ENCODE measurements at places on chromosomes 12 and 14. TPM values are rescaled to one million over a fixed set of nuclear protein-coding genes. Genes with fewer than 3 reads are reported as not detected.

GRCh38 chr12:89709995-89710872, 1.6 kb upstream of the ATP2B1 start:
- peak; percentile 75 for DNase-seq

GRCh38 chr12:41032386-41032785, 155.7 kb upstream of the PDZRN4 start:
- no peak for DNase-seq

DNA sequence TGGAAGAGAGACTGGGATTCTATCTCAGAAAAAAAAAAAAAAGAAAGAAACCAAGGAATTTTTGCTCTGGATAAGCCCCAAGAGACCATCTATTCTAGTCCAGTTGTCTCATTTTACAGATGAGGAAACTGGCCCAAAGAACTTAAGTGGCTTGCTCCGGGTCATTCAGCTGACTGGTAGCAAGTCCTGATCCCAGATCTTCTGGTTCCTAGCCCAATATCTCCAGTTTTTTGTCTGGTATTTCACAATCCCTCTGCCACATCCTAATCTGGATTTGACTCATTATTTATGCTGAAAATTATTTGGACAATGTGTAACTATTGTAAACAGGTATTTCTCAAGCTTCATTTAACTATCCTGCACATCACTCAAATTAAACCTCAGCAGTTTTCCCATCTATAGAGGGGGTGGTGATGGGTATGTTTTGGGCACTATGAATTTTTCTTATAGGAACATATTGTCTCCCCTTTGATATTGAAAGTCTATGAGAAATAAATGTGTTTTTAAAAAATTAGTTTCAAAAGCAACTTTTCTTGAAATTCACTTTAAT, 43.4 kb downstream of the PPP2R5E start:
- DNase-seq, result no peak

DNA sequence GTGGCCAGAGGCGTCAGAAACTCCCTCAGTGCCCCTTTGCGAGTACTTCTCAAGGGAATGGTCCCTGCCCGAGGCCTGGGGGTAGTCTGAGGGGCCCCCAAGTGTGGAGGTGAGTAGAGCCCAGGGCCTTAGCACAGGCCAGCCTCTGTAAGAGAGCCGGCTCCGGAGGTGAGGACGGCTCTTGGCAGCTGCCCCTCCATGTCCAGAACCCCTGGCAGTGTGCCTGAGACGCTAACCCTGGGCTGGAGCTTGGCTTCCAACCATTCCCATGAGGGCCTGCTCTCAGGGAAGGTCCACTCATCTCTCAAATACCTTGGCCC, 61.7 kb downstream of the PRMT8 start:
- DNase-seq, result no peak

The ARHGEF40 gene
- 0.36 TPM for total RNA-seq
